ENCODE measurements at places on chromosomes 7 and 10.

- no peak for DNase-seq
Measured at GRCh38 chr7:41277561-41277960, 425.3 kb downstream of the INHBA start.

DNA sequence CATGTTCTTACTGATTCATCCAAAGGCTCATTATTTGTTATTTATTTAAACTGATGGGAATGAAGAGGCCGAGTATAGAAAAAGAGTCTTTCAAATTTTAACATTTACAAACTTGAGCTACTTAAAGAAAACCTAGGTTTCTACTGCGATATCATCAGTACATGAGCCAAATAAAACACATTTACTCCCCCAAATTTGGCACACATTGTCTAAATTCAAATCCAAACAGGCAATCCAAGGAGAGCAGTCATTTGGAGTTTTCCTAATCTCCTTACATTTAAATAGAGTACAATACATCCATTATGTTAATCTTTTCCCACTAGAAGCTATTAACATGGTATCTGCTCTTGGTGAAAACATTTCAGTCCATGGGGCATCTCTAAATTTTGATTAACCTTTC is 2.2 kb downstream of the NMT2 start:
- no peak for DNase-seq

GRCh38 chr7:1611708-1612241 is 41.9 kb upstream of the PSMG3 start:
- DNase-seq, result peak; percentile 90

DNA sequence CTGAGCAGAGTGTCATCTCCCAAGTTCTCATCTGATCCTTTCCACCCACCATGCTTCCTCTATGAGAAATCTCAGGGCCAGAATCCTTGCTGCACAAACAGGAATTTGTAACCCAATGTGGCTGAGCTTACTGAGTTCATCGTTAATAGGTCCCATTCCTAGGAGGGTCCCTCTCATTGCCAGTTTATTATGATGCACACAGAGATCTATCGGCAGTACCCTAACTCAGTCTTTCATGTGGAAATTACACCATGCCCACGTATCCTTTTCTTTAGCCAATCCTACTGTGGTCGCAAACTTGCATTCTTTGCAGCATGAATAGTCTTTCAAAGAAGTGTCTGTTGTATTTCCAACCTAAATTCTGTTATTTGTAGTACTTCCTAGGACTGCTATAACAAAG is 12.1 kb downstream of the TMEM236 start:
- no peak for DNase-seq

- peak; percentile 55 for DNase-seq
Measured at GRCh38 chr10:94292434-94293090, 70.2 kb downstream of the NOC3L start.

DNA sequence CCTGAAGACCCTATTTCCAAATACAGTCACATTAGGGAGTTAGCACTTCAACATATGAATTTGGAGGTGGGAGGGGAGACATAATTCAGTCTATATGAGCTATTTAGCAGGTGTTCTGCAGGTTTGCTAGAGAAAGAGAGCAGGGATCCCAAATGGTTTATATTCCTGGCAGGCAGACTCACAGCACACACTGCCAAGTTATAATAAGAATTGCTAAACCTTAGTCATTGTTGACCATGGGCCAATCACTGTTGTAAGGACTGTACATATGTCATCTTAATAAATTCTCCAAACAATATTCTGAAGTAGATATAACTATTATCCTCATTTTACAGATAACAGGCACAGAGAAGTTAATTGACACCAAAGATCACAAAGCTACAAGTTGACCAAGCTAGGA is 1.5 kb upstream of the CCDC3 start:
- DNase-seq, result no peak

DNA sequence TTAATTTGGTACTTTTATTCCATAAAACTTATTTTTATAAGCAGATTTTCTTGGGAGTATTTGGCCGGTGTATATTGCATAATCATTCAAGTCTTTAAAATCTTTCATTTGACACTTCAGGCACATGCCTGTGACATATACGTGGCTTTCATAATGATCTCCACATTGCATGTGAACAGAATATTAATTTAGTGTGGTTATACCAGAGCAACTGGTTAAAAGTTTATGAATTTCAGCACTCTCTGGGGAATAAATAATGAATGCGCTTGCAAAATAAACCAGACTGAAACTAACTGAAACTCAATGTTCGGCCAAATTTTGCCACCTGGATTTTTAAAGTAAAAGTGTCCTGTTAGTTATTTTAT is 242.3 kb downstream of the GLI3 start:
- peak; percentile 78 for DNase-seq

- DNase-seq, result no peak
Measured at GRCh38 chr7:97006055-97006815, 882 bp downstream of the DLX6 start.

- DNase-seq, result no peak
Measured at GRCh38 chr7:127290801-127291361, 38.1 kb upstream of the GRM8 start.

GRCh38 chr10:62582804-62583208 is 208.6 kb downstream of the ZNF365 start:
- DNase-seq, result peak; percentile 96

- DNase-seq, result no peak
Measured at GRCh38 chr10:27743012-27743876, 2.4 kb downstream of the MKX start.

GRCh38 chr10:37495415-37495814 is 362.0 kb downstream of the ZNF248 start:
- DNase-seq, result no peak

GRCh38 chr10:16663444-16663843 is 141.8 kb upstream of the C1QL3 start:
- DNase-seq, result no peak

DNA sequence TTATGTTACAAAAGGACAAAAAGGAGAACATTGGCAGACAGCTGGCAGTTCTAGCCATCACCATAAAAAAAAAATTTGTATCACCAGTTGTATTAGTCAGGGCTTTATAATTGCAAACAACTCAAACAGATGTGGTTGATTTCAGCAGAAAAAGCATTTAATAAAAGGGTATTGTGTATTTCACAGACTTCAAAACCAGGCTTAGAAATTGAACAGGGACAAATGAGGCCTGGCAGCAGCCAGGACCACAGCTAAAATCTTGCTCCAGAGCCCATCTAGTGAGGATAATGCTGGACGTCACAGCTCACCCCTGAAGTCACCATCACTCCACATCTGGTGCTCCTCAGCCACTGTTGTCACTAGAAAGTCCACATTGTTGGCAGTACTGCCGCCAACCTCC is 52.9 kb upstream of the CALD1 start:
- no peak for DNase-seq

- no peak for DNase-seq
Measured at GRCh38 chr10:13739183-13739582, 152.4 kb downstream of the PRPF18 start.

DNA sequence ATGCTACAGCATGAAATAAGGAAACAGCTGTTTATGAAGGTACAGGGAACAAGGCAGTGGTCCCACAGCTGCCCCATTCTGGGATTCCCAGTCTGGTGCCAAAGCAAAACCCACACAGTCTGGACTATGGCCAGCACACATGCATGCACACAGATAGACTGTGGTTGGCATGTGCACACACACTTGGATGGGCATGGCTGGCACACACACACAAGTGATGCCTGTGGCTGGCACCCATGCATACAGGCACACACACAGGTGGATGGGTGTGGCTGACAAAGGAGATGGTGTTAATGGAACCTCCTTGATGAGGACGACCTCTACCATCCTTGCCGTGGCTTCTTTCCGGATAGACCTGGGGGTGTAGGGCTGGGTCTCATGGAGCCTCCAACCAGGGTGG is 114.0 kb upstream of the LYZL2 start:
- no peak for DNase-seq
